ENCODE measurements at places on chromosomes 12 and 14.

DNA sequence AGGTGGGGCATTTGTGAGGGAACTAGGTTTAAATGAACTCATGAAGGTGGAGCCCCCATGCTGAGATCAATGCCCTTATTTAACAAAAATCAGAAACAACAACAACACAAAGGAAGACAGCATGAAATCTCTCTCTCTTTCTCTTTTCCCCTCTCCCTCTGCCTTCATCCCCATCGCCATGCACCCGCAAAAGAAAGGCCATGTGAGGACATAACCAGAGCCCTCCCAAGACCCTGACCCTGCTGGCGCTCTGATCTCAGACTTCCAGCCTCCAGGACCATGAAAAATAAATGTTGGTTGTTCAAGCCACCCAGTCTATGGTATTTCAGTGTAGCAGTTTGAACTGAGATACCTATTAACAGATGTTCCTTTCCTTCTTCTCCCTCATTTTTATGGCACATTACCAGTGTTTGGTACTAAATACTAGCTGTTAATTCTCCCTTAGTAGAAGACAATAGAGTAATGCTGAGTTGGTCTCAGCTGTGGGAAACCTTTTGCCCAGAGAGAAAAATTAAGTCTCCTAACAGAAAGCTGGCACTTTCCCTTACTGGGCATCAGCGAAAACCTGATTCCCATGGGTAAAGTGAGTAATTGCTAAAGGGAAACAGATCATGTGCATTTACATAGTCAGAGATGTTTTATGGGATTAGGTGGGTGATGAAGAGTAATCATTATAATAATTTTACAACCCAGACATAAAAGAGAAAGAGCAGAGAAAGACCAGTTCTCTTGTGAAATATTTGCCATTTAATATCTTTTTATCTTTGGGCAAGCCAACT, 264.0 kb upstream of the PLEKHG7 start:
- DNase-seq: no peak

GRCh38 chr14:43168371-43168925, 1338.6 kb downstream of the FSCB start:
- no peak for DNase-seq

DNA sequence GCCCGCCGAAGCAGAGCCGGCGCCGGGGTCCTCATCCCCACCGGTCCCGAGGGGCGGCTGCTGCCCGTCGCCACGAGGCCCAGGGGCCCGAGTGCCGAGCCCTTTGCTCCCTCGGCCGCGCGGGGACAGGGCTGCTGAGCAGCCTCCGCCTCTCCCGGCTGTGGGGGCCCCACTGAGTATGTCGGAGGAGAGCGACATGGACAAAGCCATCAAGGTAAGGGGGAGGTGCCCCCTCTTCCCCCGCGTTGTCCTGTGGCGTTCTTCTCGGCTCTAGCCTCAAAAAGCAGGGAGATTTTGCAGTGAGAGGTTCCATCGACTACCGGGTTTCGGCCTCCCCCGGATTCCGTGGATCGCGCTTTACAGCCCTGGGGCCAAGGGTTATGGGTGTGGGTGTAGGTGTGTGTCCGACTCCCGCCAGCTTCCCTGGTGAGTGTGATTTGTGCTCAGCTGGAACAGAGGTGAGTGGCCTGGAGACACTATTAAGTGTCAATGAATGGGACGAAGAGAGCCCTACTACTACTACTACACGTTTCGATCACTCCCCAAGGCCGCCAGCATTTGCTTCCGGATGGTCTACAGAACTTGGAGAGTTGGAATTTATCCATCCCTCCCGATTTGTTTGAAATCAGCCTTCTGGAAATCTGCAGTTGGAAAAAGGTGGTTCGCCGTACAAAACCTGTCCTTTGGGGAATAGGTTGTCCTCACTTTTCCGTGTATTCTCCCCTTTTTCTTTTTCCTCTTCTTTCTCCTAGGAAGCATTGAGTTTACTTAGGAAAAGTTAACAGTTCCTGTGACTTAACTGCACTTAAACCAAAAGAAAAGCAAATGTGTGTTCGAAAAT, 748 bp downstream of the MAPKAPK5 start:
- DNase-seq: peak; percentile 15

DNA sequence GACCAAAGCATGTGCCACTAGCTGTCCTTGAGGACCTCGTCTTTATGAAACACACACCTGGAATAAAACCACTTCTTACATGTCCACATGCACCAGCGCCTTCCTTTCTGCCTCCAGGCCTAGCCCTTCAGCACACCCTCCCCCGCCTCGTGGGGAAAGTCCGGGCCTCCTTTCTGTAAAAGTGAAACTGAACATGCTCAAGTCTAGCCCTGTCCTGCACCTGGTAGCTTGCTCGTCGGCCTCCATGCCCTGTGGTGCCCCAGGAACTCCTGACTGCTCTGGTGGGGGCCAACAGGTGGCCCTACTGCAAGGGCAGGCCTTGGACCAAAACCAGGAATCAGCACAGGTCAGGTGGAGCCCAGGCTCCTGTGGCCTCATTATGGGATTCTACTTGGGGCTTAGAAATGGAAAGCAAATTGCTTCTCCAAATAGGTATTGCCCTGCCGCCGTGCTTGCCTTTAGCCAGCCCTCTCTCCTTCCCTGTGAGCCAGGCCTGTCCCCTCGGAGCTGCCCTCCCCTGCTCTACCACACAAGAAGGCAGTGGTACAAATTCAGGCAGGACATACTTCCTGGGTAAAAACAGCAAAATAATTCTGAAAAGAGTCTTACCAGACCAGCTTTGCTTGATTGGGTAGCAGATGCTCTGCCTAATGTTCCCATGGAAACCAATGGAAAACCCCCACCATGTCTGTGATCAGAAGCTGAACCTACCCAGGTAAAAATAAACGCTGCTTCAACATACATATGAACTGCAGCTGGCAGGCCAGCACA, 43.5 kb downstream of the ERH start:
- no peak for DNase-seq

DNA sequence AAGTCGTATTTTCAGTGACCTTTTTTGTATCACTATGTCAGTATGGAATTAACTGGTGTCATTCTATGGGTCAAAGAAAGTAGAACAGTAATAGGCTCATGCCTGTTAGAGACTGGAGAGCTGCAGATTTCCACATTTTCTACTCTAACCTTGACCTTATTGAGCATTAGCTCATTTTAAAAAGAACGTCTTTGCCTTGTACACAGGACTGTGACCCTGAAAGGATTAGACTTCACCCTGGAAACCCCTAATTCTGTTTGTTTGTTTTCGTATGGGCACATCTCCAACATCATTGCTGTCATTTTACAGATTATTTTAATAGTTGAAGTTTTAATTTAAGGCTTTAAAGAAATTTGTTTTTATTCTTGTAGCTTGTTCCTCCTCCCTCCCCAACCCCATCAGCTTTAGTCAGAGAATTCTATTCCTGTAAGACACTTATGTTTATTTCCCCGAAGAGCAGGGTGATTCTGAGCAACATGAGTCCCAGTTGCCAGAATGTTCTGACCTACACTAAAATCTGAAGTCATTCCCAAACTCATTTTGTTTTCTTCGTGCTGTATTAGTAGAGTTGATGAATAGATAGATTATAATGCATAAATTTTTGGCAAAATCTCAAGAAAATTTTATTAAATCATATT, 451.3 kb downstream of the FOXG1 start:
- peak; percentile 34 for DNase-seq

DNA sequence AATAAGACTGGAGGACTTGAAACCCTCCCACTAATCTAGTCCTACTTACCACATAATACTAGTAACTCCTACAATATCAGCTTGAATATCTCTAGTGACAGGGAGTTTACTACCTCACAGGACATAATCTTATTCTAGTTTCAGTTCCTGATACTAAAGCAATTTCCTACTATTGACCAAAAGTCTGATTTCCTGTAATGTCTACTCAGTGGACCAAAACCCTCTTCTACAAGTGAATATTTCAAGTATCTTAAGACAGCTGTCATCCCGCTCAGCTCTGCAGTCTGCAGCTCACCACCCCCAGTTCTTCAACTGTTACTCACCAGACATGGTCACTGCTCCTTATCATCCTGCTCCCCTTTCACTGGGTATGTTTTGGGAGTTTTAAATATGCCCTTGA, 70.8 kb upstream of the TMCC3 start:
- no peak for DNase-seq

DNA sequence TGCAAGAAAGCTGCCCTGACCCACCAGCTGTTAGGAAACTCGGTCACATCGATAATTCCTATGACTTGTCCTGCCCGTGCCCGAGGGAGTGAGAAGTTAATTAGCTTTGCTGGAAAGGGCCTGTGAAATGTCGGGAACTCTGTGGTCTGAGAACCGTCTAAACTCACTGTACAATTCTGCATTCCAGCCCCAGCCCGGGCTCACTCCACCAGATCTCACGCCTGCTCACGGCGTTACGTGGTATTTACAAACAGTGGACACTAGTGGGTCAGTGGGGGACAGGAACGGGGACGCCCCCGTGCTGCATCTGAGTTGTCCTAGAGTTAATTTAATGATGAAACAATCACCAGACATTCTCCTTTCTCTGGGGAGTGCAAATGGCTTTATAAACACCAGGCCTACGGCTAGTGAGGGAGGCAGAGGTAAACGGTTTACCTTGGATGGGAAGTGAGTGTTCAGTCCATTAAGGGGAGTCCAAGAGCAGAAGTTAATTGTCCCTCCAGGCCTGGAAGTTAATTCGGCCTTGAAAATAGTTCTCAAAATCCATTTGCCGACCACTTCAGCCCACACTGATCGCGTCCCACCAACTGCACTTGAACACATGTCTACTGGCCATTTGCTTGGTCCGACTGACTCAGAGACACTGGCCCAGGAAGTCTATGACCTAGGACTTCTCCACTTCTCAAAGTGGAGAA, 93.5 kb upstream of the MED13L start:
- DNase-seq: no peak

DNA sequence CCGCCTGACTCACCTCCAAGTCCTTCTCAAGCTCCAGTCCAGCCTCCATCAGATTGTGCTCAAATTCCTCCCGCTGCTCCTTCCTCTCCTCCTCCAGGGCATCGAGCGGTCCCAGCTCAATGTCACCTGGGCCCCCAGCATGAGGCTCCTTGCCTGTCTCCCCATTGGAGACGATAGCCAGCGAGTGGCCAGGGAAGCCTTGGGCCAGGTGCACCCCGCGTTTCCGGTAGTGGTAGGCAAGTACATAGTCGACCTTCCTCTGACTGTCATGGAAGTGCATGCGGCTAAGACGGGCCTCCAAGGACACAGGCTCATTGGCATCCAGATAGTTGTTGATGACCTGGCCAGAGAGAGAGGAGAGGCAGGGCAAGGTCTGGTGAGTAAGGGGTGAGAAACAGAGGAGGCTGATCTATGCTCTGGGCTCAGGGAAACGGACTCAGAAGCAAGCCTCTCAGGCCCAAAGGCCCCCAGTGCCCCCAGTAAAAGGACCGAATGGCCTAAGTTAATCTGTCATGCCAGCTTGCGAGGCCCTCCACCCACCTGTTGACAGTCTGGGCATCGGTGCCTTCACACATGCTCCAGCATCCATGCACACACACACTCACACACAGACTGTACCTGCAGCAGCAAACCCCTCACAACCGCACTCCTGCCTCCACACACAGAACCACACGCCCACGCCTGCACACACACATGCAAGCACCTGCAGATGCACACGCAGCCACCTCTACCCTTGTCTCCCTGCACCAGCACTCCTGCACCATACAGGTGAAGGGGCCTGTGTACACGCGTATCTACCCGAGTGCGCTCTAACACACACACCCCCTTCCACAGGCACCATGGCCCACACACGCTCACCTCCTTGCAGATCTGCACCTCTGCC, 23.8 kb downstream of the ANO2 start:
- no peak for DNase-seq

DNA sequence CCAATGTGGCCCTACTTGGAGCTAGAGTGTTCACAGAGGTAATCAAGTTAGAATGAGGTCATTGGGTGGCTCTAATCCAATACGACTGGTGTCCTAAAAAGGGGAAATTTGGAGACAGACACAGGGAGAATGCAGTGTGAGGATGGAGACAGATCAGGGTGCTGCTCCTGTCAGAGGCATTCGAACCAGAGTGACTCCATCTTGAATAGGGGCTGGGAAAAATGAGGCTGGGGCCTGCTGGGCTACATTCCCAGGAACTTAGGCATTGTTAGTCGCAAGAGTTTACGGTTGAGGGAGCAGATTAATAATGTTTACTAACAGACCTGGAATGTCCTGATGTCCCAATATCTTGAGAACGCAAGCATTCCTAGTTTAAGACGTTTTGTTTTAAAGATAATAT, 20.2 kb downstream of the TNFAIP2 start:
- no peak for DNase-seq

GRCh38 chr12:47400266-47400665, 305.6 kb downstream of the RPAP3 start:
- DNase-seq: no peak

DNA sequence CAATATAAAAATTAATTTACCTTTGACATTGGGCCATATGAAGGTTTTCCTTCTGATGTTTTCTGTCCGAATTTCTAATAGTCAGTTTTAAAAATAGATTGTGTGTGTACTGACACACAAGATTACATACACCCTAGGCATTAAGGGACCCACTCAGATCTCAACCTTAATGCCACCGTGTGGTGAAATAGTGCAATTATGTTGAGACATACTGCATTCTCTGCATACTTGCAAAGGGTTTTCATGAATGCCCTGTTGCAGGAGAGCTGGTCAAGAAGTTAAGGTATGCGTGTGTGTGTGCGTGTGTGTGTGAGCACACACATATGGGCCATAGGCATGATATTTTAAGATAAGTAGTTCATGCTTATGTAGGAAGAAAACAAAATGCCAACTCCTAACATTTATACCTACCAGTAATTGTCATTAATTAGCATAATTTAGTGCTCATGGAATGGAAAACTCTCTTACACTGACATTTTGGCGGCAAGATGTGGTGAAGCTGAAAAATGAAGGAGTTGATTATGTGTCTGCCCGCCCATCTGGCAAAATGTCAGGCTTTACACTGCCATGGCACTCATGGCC, 58.8 kb downstream of the PIK3C2G start:
- DNase-seq: peak; percentile 6

DNA sequence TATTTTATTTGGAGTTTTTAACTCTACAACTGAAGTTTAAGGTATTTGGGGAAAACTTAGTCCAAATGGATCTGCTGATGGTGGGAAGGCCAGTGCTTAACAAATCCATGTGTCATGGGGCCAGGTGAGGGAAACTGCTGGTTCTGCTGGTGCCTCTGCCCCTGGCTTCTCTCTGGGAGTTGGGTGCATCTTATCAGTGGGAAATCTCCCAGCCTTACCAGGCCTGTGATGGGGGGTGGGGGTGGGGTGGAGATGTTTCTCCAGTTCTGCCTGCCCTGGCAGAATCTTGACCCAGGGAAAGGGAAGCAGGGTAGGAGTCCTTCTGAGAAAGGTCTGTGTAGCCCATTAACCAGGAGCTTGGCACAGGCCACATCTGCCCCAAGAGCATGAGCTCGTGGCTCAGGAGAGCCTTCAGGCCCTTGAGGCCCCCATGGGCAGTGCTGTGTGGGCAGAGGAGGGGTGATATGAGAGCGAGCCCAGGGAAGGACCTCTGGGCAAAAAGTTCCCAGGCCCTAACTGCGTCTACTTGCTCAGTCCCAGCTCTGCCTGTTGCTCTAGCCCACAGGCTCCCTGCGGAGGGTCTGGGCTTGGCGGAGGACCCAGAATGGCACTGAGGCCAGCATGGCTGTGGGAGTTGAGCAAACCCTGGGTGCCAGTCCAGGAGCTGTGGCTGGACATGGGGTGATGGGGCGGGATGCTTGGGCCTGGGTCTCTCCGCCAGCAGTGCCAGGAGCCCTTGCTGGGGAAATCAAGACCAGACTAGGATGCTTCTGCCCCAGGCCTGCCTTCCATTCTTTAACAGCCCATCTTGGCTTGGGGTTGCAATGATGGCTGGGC, 18.2 kb downstream of the VASH1 start:
- DNase-seq: no peak
